Activated CD4-positive, CD25-positive, alpha-beta regulatory T cell treated with anti-CD3 and anti-CD28 coated beads, Interleukin-2, amount 50 U/mL, for 72 hours (primary cell): ENCODE measurements at places on chromosomes 12 and 14.

- no peak for DNase-seq
Measured at GRCh38 chr12:92623386-92623785, 79.4 kb upstream of the PLEKHG7 start.

DNA sequence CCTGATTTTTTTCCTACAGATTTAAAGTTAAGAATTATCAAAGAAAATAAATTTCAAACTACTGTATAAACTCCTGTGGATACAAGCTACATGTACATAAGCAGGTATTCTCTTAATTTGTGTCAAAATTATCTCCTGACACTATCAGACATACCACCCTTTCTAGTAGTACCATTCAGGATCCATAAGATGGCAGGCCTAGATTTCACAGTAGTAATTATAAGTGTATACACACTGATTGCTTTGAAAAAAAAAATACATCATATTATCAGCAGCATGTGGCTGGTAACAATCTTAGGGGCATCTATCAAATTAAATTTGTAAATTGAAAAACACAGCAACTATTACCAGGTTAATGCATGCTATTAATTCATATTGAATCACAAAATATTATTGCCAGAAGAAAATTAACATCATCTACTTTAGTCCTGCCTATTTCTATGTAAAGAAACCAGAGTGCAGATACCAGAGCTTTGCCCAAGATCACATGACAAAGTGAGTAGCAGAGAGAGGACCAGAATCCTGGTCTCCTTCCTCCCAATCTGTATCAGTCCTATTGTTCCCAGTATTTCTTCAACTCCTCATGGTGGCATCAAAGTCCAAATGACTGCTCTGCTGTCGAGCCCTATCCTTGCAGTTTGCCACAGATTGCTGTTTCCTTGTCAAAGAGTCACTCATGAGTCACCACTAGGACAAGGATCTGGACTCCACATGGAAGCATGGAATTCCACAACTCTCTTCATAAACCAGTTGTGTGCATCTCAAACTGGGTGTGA lies 27.7 kb upstream of the CALM1 start:
- no peak for DNase-seq

GRCh38 chr14:98210045-98210672 lies 1061.8 kb downstream of the BCL11B start:
- DNase-seq: peak; percentile 52

- DNase-seq: no peak
Measured at GRCh38 chr14:69789118-69789640, 7.9 kb downstream of the SLC10A1 start.

- DNase-seq: no peak
Measured at GRCh38 chr12:68043435-68043834, 54.2 kb downstream of the IFNG-AS1 start.

DNA sequence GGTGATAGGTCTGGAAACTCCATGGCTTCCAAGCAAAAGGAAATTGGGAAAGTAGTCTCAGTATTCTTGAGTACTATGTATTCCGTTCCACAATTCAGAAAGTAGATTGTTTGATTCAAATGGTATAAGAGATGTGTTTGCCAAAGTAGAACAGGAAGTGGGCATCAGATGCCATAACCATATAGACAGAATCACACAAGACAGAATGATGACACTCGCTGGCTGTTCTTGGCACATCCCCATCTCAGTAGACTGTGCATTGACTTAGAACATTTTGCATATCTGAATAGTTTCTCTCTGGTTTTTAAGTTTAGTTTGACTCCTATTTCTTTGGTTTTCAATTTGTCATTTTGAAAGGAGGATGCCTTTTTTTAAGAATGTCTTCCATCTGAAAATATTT lies 221.1 kb upstream of the RGS6 start:
- no peak for DNase-seq

DNA sequence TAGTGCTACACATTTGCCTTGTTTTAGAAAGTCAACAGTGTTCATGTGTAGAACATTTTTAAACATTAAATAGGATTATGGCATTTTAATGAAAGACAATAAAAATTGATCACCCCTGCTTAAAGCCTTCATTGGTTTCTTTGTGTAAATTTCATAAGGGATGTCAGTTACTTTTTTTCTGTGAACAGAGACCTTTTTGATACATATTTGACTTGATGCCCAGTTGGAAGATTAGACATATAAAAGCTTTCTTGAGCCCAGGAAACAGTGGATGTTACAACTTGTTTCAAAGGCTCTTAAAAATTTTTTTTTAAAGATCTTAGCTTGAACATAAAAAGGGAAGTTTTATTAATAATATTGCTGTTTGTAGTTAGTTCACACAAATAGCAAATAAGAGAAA lies 168.7 kb upstream of the PDZRN4 start:
- DNase-seq: no peak

DNA sequence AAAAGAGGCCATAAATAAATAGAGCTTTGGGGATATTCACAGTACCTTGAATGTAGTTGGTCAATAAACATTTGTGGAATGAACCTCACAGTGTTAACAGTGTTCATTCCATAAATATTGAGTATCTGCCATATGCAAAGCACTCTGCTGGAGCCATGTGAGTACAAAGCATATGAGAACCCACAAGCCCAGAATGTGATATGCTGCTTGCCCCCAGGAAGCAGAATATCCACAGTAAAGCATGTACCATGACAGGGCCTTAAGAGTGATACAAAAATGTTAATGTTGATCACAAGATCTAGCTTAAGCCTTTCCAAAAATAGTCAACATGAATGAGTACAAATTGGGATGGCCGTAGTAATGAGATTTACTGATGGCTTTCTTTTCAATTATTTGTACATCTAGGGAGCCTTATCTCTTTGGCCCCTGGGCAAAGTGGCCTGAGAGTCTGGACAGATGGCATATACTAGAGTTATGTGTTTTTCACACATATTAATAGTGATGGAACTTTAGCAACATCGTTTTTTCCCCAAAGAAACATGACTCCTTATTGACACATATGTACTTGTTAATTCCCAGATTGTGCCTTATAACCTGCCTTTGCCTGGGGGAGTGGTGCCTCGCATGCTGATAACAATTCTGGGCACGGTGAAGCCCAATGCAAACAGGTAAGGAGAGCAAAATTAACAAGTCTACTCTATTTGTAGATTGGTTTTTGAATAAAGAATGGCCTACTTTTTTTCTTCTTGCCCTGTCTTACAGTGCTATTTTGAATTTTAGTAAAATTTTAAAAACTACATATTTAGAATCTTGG lies 10.9 kb downstream of the LGALS3 start:
- DNase-seq: no peak

- no peak for DNase-seq
Measured at GRCh38 chr12:23941780-23942179, 7.7 kb downstream of the SOX5 start.

DNA sequence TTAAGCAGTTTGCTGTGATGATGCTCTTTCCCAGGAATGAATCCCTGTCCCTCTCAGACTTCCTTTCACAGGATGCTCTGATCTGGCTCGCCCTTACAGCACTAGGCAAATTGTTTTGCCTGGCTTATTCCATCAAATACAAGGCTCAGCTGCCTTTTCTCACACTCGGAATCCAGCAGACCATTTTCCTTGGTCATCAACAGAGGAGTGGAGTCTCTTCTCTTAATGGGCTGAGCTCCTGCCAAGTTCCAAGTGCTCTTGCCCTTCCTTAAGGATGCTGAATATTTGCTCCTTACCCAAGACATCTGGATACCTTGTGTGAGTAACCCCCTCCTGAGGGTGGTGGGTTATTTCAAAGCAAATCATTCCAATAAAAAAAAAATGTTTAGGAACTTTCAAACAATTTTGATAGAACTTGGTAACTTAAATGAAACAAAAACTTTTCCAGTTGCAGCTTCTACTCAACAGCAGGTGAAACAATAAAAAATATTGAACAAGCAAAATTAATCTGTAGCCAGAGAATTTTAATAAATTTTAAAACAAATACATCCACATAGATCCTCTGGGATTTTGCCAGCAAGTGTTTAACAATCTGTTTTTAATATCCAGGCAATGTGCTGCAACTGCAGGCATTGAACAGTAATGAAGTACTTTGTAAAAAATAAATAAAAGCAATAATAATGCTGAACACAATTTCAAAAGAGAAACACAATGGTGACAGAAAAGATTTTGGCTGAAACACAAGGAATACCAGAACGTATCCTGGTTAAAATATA lies 264.0 kb upstream of the FAR2 start:
- DNase-seq: no peak

- DNase-seq: no peak
Measured at GRCh38 chr14:103380719-103381377, 4.4 kb upstream of the MARK3 start.

DNA sequence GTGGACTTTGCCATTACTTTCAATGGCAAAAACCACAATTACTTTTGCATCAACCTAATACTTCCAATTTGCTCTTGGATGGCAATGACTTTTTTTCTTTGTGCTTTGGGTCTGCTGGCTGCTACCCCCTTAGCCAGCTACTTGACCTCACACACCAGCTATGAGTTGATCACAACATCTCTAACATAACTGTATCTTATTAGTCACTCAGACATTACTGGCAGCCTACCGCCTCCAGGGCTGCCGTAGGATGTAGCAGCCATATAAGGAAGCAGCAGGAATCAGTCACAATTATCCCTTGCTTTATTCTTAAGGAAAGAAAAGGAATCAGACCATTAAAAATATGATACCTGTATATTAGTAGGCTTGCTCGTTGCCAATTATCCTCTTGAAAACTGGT lies 260.5 kb downstream of the ADAMTS20 start:
- no peak for DNase-seq

DNA sequence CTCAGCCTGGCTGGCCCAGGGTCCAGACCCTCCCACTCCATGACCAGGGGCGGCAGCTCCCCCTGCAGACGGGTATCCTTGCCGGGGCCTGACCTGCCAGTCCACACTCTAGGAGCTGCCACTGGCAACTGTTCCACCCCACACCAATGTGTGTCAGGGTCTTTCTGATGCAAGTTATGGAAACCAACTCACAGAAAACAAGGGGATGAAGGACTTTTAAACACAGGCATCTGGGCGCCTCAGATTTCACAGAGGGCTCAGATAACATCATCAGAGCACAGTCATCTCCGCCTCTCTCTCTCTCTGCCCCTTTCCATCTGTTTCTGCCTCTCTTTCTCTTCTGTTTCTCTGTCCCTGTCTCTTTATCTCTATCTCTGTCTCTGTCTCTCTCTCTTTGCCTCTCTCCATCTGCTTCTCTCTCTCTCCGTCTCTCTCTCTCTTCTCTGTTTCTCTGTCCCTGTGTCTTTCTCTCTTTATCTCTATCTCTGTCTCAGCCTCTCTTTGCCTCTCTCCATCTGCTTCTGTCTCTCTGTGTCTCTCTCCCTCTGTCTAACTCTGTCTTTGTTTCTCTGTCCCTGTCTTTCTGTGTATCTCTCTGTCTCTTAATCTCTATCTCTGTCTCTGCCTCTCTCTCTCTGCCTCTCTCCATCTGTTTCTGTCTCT lies 67.4 kb upstream of the FBRSL1 start:
- DNase-seq: no peak

GRCh38 chr14:100850841-100851585 lies 25.1 kb downstream of the MEG3 start:
- peak; percentile 89 for DNase-seq

DNA sequence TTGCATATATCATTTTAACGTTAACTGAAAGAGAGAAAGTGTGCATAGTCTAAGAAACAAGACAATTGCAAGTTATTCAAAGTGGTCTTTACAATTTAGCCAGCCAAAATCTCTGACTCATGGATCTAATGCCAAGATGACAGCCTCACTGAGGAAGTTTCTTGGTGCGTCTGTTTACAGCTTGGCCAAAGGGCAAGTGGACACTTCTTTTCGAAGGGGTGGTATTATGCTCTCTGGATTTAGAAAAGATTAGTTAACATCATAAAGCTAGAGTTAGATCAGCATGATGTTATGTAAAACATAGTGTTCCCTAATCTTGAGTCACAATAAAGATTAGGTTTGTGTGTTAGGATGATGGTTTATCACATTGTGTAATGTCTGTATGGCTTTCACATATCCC lies 51.5 kb upstream of the SLC2A13 start:
- no peak for DNase-seq

DNA sequence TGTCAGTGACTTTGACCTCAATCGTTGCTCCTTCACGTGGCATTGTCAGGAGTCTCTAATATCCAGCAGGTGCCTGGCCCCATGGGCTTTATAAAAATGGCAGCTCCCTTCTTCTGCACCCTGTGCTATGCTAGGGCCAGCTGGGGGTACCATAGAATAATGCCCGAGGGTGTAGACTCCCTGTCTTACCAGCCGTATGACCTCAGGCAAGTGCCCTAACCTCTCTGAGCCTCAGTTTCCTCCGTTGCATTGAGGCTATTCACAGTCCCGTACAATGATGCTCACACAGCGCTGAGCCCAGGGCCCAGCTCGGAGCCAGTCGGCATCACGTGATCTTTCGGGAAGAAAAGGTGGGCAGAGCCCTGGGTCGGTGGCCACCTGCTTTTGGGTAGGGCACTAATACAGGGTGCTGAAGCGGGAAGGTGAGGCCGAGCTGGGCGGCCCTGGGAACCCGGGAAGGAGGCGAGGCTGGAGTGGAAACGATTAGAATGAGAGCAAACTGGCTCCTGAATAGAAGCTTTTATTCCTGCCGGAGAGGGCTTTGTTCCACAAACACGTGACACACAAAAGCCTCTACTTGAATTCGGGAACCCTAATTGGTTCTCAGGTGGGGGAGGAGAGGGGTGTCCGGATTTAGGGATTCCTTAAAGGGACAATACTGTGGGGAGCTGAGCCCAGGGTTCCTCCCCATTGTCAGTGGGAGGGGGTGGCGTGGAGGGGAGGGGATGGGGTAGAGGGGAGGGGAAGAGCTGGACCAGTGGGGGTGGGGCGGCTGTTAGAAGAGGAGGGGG lies 19.9 kb upstream of the MSI1 start:
- DNase-seq: no peak

DNA sequence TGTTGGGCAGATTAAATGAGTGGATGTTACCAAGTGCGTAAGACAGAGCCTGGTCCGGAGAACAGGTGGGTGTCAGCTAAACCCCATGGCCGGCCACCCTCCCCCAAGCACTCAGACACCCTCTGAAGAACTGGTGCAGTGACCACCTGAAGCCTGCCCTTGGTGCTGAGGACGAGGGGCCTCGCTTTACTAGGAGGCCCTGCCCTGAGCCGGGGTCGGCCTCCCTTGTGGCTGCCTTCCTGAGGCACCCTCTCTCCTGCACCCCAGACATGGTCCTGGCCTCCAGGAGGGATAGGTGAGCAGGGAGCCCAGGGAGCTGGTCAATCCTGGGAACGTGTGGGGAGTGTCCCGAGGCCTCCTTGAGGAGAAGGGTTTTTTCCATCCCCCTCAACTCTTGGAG lies 4.9 kb upstream of the KIF26A start:
- DNase-seq: no peak

- DNase-seq: no peak
Measured at GRCh38 chr12:127957001-127957660, 309.8 kb upstream of the TMEM132C start.

GRCh38 chr12:13383379-13383778 lies 186.9 kb downstream of the EMP1 start:
- no peak for DNase-seq
